ENCODE measurements at places on chromosomes 5 and 9. TPM values are rescaled to one million over a fixed set of nuclear protein-coding genes. Genes with fewer than 3 reads are reported as not detected.
A peak's percentile ranks its signal among the peaks of the same experiment; 100 is the strongest.

The INSL6 gene
- not detected for total RNA-seq

- DNase-seq: no peak
Observed at GRCh38 chr5:117249086-117249815, 674.6 kb upstream of the SEMA6A start.

DNA sequence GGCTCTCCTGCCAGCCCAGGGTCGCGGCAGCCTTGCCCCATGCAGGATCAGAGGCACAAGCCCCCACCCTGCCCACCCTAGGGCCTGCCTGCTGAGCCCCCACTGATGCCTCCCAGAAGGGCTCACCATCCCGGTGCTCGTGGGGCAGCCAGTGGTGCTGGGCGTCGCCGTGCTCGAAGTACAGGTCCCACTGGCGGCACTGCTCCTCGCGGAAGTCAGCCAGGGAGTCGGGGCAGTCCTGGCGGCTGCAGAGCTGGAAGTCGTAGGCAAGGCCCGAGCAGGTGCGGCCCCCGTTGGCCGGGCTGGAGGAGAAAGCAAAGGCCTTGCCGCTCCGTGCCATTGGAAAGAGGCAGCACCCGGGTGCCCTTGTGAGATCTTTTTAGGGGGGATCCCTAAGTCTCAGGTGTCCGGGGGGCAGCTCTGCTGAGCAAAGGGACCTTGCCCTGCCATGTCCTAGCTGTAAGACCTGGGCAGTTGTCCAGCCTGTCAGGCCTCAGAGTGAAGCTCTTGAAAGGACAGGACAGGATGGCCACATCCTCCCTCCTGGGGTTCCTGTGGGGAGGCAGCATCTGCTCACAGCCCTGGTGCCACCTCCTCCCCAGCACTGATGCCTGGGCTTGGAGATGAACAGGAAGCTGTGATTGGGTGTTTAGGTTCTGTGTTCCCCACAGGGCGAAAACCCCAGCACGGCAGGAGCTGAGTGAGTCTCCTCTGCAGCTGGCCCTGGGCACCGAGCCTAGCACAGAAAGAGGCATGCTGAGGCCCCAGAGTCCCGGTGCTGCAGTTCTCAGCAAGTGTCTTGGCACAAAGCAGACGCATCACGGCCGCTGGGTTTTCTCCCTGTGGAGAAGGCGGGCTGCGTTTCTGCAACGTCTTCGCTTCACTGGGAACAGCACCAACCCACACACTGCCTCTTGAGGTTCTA, 77.7 kb downstream of the ZNF354C start:
- DNase-seq: no peak

DNA sequence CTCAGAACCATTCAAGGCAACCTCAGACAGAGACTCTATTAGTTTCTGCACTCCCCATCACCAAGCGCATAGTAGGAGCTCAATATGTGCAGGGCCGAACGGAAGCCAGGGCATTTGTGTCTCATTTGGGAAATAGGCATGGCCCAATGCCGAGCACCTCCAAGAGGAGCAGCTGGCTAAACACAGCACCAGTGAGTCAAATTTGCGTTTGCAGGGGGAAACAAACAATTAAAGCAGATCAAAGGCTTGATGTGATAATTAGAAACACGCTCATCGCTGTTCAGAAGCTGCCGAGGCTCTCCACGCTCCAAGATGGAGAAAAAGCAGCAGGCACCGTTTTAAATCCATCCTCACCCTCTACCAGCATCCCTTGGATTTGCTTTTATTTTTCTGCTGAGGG, 225.3 kb downstream of the AGTPBP1 start:
- DNase-seq: no peak

DNA sequence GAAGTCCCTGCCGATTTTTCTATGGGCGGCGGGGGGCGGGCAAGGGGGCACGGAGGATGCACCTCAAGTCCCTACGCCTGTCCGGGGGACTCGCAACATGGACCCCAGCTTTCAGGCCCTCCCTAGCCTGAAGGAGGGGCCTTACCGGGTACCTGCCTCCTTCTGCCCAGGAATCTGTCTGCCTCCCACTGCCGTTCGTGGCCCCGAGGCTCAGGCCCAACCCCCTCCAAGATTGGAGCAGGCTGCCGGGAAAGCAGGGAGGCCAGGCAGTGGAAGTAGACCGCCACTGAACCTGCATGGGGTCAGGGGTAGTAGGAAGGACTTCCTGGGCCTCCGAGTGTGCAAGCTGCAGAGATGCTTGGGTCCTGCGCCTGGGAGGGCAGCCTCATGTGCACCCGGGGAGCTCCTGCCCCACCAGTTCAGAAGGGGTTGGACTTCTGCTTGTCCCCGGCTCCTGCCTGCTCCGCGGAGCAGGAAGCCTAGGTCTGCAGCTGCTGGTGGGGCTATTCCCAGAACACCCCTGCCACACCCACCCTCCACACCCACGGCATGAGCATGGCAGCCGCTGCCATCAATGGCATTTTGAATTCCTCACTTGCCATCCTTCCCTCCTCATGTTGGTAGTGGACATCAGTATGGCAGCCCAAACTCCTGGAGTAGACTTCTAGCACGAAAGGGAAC, 1312.7 kb upstream of the ACO1 start:
- DNase-seq: no peak

The GOLGA1 gene
- 31.9 TPM for total RNA-seq

DNA sequence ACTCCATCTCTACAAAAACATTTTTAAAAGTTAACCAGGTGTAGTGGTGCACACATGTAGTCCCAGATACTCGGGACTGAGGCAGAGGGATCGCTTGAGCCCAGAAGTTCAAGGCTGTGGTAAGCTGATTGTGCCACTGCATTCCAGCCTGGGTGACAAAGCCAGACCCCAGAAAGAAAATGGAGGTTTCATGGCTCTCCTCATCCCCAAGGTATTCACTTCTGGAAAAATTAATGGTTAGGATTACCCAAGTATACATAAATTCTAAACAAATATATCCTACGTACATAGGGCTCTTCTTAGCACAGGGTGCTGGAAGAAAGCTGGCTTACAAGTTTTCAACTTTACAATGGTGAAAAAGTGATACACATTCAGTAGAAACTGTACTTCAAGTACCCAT, 18.6 kb upstream of the RECK start:
- DNase-seq: no peak

The NINJ1 gene
- total RNA-seq: 53.5 TPM

DNA sequence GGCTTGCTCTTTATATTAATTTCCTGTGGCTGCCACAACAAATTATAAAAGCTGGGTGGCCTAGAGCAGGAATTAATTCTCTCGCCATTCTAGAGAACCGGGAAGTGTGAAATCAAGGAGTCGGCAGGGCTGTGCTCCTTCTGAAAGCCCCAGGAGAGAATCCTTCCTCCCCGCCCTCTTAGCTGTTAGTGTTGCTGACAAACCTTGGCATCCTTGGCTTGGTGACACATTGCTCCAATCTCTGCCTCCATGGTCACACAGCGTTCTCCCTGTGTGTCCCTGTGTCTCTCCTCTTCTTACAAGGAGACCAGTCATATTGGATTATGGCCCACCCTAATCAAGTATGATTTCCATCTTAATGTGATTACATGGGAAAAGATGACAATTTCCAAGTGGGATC, 55.9 kb upstream of the NEURL1B start:
- DNase-seq: peak; percentile 41

The IL6ST gene
- total RNA-seq: 328 TPM

GRCh38 chr5:152051499-152052454, 127.1 kb upstream of the GLRA1 start:
- DNase-seq: no peak

GRCh38 chr9:84153885-84154284, 173.3 kb downstream of the RMI1 start:
- DNase-seq: no peak

The NR6A1 gene
- total RNA-seq: 3.3 TPM

- DNase-seq: no peak
Observed at GRCh38 chr9:87451149-87451548, 46.5 kb upstream of the DAPK1 start.

DNA sequence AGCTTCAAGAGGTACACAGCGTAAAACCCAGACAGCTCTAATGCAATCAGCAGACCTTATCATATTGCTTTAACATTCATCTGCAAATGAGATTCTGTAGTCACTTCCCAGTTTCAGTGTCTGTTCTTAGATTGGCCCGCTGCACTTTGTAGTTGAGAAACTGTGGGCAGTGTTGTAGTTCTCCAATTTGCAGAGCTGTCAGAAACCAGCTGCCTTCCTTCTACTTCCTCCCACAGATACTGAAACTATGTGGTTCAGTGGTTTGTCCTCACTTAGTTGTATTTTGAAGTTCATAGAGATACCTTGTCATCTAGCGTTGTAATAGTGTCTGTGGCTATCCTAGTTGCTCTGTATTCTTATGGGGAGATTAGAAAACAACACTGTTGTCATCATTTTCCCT, 39.6 kb upstream of the TRIM36 start:
- no peak for DNase-seq

DNA sequence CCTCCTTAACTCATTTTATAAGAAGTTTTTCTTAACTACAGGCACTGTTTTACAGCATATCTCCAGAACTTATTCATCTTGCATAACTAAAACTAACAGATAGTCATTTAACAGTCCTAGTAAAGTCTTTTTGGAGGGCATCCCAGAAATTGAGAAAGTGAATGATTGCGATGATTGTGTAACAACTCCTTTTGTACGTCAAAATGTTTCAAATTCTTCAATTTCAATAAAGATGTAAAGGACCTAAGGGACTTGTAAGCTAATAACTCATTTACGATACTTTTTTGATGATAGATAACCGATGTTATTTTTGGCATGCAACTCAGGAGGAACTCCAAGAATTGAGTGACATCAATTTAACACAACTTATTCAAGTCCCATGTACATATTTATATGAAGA, 42.7 kb downstream of the SVEP1 start:
- DNase-seq: no peak

The LCN1 gene
- not detected for total RNA-seq

The DNAJC25 gene
- 6.7 TPM for total RNA-seq

The NR5A1 gene
- total RNA-seq: not detected

The FBLL1 gene
- 0.22 TPM for total RNA-seq

- no peak for DNase-seq
Observed at GRCh38 chr5:178866946-178867345, 7.2 kb downstream of the ZNF354B start.

GRCh38 chr5:168624850-168625364, 45.7 kb upstream of the PANK3 start:
- no peak for DNase-seq

- no peak for DNase-seq
Observed at GRCh38 chr5:125189531-125189941, 443.1 kb upstream of the ZNF608 start.

The LCN6 gene
- total RNA-seq: 7.0 TPM

The BHMT2 gene
- total RNA-seq: 33.2 TPM

DNA sequence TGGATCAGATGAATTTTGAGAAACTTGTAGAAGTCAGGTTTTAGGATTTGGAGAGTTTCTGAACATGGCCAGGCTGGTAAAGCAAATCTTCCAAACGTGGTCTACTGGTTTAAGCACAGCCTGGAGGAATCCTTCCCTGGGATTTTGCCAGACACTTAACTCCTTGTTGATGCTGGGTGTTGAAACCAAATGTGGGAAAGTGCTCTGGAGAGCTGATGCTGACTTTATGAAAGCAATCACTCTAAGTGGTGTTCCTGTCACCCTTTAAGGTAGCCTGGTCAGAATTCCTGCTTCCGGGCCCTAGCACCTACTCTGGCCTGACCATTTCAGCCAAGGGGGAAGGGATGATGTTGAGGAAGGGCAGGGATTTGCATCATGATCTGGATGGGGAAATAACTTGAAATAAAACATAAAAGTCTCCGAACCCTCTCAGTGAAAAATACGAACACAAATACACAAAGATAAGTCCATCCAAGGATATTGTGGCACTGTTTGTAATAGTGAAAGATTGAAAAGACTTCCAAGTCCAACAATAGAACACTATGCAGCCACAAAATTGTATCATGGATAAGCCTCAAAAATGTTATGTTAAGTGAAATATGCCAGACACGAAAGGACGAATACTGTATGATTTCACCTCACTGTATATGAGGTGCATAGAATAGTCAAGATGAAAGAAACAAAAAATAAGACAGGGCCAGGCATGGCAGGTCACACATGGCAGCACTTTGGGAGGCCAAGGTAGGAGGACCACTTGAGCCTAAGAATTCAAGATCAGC, 57.7 kb downstream of the PDE6A start:
- DNase-seq: no peak

DNA sequence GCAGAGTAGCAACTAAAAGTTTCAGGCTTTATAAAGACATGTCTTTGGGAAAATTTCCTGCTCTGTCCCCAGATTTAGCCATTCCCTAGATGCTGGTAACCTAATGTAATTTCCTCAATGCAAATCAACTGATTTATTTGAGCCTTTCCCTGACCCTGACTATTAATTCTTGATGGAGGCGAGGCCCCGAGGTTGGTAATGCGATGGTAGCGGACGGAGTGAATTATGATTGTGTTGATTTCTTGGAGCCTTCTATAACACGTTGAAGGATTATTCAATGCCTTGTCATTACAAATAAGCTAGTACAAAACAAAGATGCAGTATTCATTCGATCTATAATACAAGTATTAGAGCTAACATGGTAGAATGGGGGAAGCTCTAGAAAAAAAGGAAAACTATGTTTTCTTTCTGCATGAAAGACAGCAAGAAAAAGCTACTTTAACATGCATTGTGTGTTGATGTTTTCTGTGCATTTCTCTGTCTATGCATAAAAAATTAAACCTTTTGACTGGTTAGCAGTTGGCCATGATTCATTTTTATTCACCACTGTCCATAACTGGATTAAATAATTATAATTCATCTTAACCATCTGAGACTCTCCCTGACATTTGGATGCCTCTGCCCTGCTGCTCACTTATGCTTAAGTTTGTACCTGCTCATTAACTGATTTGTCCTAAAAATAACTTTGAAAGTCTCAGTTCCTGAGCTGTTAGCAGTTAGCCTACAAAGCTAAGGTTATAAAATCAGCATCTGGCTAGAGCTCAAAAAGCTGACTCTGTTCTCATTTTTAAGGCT, 490.2 kb upstream of the NUDT12 start:
- no peak for DNase-seq

- no peak for DNase-seq
Observed at GRCh38 chr9:111065414-111065813, 27.1 kb upstream of the LPAR1 start.

The BNC2 gene
- 196 TPM for total RNA-seq

The DMRT2 gene
- total RNA-seq: 2.4 TPM

Data from sciatic nerve (tissue), 2 donors.